ENCODE measurements at places on chromosomes 3 and 15.

- DNase-seq = no peak
Measured at GRCh38 chr3:121855555-121855954, 20.5 kb downstream of the EAF2 start.

- peak; percentile 9 for DNase-seq
Measured at GRCh38 chr3:155428563-155428962, 135.1 kb upstream of the STRIT1 start.

GRCh38 chr3:126316501-126316939 lies 40.7 kb downstream of the KLF15 start:
- no peak for DNase-seq

DNA sequence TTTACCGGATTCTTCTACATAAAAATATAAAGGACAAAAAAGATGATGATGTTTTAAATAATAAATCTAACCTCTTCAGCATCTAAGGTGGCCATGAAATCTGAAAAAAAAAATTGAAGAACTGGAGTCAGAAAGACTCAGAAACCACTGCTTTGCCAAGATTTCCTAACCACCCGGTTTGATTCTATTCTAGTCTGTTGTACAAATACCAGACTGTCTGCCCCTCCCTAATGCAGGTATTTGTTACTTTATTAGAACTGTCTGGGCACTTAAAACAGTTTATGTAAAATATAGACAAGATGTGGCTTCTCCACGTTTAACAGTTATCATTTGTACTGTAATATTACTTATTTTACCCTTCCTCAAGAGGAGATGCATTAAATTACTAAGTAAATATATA lies 48.8 kb downstream of the UACA start:
- no peak for DNase-seq

GRCh38 chr3:125643172-125643571 lies 47.9 kb upstream of the OSBPL11 start:
- DNase-seq = no peak

DNA sequence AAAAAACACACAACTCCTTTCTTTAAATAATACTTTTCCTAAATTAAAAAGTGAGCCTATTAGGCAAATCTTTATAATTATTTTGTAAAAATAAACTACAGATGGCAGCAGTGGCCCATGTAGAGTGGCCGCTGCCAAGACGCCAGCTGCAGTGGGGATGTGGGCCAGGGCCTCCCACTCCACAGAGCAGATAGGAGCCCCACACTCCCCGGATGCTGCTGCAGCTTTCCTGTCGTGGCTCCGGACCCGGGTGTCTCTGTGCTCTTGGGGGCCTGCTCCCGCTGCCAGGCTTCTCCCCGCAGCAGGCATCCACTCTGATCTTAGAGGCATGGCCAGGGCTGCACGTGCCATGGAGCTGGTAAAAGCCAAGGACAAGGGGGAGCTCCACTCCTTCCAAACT lies 67.5 kb downstream of the PROS1 start:
- DNase-seq = no peak

GRCh38 chr15:75069301-75069925 lies 46.0 kb downstream of the PPCDC start:
- no peak for DNase-seq

- DNase-seq = no peak
Measured at GRCh38 chr15:62453981-62454380, 288.9 kb upstream of the C2CD4B start.

GRCh38 chr3:159191447-159191846 lies 389.6 kb downstream of the MFSD1 start:
- peak; percentile 46 for DNase-seq

GRCh38 chr15:42082141-42082540 lies 12.2 kb downstream of the PLA2G4D start:
- no peak for DNase-seq

GRCh38 chr15:101169495-101170071 lies 82.3 kb downstream of the CHSY1 start:
- no peak for DNase-seq

- DNase-seq = no peak
Measured at GRCh38 chr3:97815149-97815917, 6.5 kb upstream of the CRYBG3 start.

DNA sequence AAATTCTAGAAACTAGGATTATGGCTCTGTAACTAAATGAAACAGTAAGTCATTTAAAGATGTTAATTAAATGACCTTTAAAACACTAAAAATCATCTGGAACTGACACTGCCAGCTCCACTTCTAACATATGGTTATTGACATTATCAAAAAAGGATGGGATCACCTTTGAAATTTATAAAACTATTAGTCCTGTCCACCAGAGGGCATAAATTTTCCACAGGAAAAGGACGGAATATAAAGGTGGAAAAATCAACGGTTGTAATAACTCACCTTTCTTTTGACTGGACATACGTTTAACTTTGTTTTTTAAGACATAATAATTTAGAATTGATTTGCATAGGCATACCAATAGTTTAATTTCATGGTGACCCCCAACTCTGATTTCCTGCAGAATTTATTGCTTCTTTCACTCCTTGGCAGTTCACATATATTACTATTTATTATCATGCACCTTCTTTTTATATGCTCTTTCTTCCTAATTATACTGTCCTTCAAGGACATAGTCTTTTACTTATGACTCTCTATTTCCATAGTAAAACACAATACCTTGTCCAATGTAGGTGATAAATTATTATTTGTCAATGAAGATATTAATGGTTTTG lies 345.7 kb downstream of the CADM2 start:
- no peak for DNase-seq

- peak; percentile 79 for DNase-seq
Measured at GRCh38 chr15:94029495-94029894, 201.9 kb upstream of the MCTP2 start.

DNA sequence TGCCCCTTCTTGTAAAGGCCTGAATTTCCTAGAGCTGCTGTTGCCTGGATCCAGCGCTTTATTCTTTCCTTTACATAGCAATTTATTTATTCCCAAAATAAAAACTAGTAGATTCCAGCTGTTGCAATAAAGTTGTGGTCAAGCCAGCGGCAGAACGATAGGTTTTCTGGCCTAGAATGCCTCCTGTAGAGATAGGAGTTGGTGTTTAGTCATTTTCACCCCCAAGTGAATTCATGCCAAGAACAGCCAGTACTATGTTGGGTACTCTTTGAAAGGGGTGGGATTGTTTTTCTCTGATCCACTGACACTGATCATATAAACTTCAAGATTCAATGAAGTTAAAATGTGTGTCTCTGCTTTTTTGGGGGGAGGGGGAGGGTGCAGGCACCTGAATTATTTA lies 69.7 kb downstream of the KLHL25 start:
- DNase-seq = no peak

DNA sequence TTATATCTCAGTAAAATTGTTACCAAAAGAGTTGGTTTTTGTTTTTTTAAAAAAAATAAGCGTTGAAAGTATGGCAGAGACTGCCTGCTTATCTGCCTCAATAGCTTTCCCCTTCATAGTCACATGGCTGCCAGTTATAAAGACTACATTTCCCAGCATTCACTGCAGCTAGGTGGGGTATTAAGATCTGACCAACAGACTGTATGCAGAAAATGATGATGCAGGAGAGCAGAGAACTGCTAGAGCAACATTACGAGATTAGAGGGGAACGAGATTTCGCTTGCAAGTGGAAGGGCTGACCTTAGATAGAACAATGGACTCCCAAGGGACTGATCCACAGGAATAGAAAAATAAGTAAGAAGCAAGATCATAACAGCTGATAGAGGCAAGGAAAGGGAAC lies 14.3 kb downstream of the RHOA start:
- DNase-seq = no peak

- DNase-seq = no peak
Measured at GRCh38 chr3:197335428-197336132, 37.2 kb upstream of the DLG1 start.

DNA sequence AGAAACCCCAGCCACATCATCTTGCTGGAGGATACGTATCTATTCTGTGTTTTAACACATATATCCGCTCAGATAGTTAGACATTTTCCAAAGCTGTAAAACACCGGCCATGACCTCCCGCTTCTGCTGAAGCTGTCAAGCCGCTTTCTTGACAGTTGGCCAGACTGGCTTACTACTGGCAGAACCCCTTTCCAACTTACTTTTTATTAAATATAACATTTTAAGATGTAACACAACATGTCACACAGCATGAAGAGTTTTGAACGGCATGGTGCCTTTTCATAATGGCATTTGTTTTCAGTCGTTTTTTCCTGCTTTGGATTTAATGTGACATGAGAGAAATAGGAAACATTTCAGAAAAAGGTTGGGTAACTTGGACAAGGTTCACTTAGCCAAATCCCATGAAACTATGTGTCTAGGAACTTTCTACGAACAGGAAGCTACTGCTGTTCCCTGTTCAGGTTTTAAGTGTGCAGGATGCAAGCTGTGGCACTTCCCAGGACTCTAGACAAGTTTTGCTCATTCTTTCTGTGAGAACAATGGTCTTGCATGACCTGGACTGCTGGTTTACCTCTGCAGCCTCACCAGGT lies 281.4 kb downstream of the THSD4 start:
- DNase-seq = no peak

- DNase-seq = peak; percentile 53
Measured at GRCh38 chr15:48721061-48721810, 75.7 kb upstream of the FBN1 start.

DNA sequence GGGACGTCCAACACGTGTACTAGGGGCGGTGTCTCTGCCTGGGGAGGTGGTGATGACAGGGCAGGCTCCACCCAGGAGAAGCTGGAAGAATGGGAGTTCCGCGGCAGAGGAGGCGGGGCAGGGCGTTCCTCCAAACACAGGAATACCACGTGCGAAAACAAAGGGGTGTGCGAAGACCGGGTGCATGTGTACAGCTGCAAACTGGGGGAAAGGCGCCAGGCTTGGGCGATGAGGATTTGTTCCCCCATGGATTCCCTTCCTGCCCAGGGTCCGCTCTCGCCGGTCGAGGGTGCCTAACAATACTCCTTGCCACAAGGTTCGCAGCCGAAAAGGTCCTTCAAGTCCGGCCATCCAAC lies 500 bp upstream of the ZSCAN2 start:
- DNase-seq = no peak
